Vagina (tissue), 2 donors: ENCODE measurements at places on chromosomes 7 and 10. TPM values are rescaled to one million over a fixed set of nuclear protein-coding genes. Genes with fewer than 3 reads are reported as not detected.
A peak's percentile ranks its signal among the peaks of the same experiment; 100 is the strongest.

- no peaks in the 10 kb centered on the region for H3K36me3 ChIP-seq
- no peak overlapping the region for H3K27ac ChIP-seq
- DNase-seq = no peak
- no peak overlapping the region for H3K4me3 ChIP-seq
Observed at GRCh38 chr10:131944412-131944811, 37.3 kb downstream of the BNIP3 start.

Gene PKD2L1
- total RNA-seq = not detected

DNA sequence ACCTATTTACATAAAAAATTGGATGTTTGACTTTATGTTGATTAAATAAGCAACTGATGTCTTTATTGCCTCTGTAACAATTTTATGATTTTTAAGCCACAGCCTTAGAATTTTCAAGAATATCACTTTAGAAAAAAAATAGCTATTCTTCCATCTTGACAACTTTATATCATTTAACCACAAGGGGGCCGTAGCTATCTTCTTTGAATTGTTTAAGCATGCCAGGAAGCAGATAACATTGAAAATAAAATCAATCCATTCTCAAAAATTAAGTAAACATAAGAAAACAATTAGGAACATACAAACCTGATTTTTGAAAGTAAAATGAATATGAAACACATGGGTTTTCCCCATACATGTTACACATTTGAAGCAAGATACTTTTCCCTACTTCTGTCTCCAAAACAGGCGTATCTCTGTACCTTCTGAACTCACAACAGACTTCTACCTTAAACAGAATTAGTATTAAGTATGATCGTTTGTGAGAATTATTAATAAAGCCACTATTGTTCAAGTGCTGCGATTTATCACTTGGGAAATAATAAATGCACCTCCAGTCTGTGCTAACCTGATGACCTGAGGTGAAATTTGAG, 209.0 kb downstream of the CACNA2D1 start:
- no peak for DNase-seq
- no peak overlapping the region for H3K27ac ChIP-seq
- H3K36me3 ChIP-seq = no peaks in the 10 kb centered on the region
- no peaks in the 10 kb centered on the region for H3K4me1 ChIP-seq
- H3K4me3 ChIP-seq = no peak overlapping the region

DNA sequence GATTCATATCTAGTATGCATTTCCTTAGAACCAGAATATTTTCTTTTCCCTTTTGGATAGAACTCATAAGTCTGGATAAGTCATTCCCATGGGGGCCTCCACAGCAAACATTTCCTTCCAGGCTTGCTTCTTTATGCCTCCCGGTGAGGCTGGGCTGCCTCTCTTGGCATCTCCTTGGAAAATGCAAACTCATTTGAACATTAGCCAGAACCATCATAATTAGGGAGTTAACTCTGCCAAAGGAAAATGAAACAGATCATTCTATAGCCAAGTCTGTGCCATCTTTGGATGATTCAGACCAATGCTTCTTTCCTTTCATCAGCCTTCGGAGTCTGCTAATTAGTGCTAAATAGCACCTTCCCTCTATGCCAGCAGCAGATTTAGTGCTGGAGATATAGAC, 81.1 kb downstream of the PLPP4 start:
- H3K4me1 ChIP-seq = no peaks in the 10 kb centered on the region
- no peak for DNase-seq
- H3K27me3 ChIP-seq = no peaks in the 10 kb centered on the region
- no peak overlapping the region for H3K4me3 ChIP-seq
- no peaks in the 10 kb centered on the region for H3K36me3 ChIP-seq
- H3K27ac ChIP-seq = no peak overlapping the region

- H3K27me3 ChIP-seq = no peaks in the 10 kb centered on the region
- no peak overlapping the region for H3K27ac ChIP-seq
- DNase-seq = no peak
- H3K4me1 ChIP-seq = no peaks in the 10 kb centered on the region
- H3K36me3 ChIP-seq = no peaks in the 10 kb centered on the region
- no peak overlapping the region for H3K4me3 ChIP-seq
Observed at GRCh38 chr7:110502888-110503465, 588.0 kb upstream of the LRRN3 start.

DNA sequence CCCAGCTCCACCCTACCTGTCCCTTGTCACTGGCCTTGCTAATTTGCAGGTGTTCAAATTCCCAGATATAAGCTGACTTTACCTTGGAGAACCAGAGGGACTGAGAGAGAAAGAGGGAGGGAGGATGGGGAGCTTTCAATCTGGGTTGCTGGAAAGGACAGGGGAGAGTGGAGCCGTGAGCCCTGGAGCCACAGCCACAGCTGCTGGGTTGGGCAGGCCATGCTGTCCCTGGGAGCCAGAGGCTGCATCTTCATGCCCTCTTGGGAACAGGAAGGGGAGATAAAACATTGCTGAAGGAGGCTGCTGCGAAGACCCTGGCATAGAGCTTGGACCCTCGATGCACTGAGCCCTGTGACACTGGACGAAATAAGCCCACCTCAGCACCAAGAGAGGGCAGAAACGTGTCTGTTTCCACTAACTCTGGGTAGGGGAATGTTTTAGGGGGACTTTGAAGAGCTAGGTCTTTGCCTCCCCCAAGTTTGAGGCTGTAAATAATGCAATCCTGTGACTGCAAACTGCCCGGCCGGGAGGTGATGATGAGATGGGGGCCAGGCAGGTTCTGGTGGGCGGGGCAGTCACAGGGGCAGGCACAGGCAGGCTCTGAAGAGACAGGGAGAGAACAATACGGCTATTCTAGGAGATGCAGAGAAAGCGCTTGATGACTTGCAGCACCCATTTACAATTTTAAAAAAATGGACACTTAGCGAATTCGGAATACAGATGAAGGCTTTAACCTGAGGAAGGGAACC, 5.8 kb upstream of the JAKMIP3 start:
- H3K27me3 ChIP-seq = no peaks in the 10 kb centered on the region
- H3K36me3 ChIP-seq = no peaks in the 10 kb centered on the region
- H3K4me3 ChIP-seq = no peak overlapping the region
- H3K4me1 ChIP-seq = peaks cover 3% of the 10 kb centered on the region
- DNase-seq = peak; percentile 84

DNA sequence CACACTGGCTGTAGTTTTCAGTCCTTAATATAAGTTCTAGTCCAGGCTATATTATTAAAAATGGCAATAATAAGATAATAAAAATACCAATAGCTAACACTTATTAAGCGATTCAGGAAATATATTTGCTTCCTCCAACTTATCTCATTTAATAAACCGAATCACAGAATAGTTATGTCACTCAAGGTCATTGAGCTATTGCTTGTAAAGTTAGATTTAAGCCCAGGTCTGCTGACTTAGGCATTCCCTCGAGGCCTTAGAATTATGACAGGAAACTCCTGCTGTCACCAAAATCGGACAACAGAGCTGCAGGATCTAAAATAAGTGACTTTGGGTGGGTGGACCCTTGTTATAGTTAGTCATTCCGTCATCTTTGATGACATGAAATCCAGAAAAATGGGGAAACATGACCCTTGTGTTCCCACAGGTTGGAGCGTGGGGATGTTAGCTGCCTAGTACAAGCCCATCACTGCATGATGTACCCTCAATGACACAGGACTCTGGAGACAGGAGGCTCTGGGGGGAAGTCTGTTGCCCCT, 181.3 kb upstream of the PHYHIPL start:
- H3K36me3 ChIP-seq = no peaks in the 10 kb centered on the region
- no peak overlapping the region for H3K4me3 ChIP-seq
- H3K4me1 ChIP-seq = peaks cover 14% of the 10 kb centered on the region

- H3K4me1 ChIP-seq = no peaks in the 10 kb centered on the region
- H3K4me3 ChIP-seq = no peak overlapping the region
- H3K36me3 ChIP-seq = no peaks in the 10 kb centered on the region
- H3K27me3 ChIP-seq = no peaks in the 10 kb centered on the region
- DNase-seq = no peak
Observed at GRCh38 chr7:43006008-43006407, 73.8 kb downstream of the MRPL32 start.

Gene SH2B2
- total RNA-seq = 8.8 TPM

Gene PDK4
- 399 TPM for total RNA-seq

Gene C10orf105
- total RNA-seq = 0.49 TPM

Gene TWNK
- 5.2 TPM for total RNA-seq

Gene ARHGAP22
- 3.2 TPM for total RNA-seq

- no peak for DNase-seq
- H3K4me3 ChIP-seq = no peak overlapping the region
- H3K4me1 ChIP-seq = no peaks in the 10 kb centered on the region
- no peak overlapping the region for H3K27ac ChIP-seq
Observed at GRCh38 chr10:22780474-22780885, 66.1 kb upstream of the PIP4K2A start.

GRCh38 chr10:133197786-133198185, 32.2 kb upstream of the UTF1 start:
- H3K27me3 ChIP-seq = no peaks in the 10 kb centered on the region
- H3K36me3 ChIP-seq = no peaks in the 10 kb centered on the region
- no peaks in the 10 kb centered on the region for H3K4me1 ChIP-seq
- H3K4me3 ChIP-seq = no peak overlapping the region
- DNase-seq = no peak
- no peak overlapping the region for H3K27ac ChIP-seq

DNA sequence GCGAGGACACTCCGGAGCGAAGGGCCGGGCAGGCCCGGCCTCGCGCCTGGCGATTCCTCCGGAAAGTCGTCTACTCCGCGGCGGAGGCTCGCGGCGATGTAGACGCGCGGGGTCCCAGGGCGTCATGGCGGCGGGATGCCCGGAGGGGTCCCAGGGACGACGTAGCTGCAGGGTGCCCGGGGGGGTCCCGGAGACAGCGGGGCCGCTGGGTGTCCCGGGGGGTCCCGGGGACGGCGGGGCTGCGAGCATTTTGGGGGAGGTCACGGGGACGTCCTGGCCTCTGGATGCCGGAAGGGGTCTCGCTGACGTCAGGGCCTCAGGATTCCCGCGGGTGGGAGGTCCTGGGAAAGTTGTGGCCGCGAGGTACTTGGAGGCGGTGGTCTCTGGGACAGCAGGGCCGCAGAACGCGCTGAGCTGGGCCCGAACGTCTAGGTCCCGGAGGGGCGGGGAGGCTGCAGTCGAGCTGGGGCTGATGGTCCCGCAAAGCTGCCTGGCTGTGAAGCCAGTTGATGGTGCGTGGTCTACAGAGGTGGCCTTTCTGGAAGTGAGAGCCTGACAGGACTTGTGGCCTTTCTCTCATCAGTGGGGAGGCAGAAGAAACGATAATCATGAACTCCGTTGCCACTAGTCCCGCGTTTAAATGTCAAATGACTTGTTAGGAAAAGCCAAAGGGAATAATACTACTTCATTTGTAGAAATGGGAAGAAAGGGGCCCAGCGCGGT, 637 bp downstream of the HSPA14 start:
- peaks cover 29% of the 10 kb centered on the region for H3K4me1 ChIP-seq
- peak overlapping the region; percentile 88 for H3K4me3 ChIP-seq
- no peak for DNase-seq
- H3K36me3 ChIP-seq = peaks cover 22% of the 10 kb centered on the region

GRCh38 chr10:18860631-18861240, 187.9 kb upstream of the MALRD1 start:
- H3K27me3 ChIP-seq = no peaks in the 10 kb centered on the region
- no peaks in the 10 kb centered on the region for H3K36me3 ChIP-seq
- DNase-seq = no peak
- H3K4me1 ChIP-seq = no peaks in the 10 kb centered on the region

Gene EPO
- total RNA-seq = not detected

Gene TMUB1
- total RNA-seq = 40.3 TPM

Gene OR13A1
- total RNA-seq = not detected

- no peak overlapping the region for H3K4me3 ChIP-seq
- no peak for DNase-seq
- no peaks in the 10 kb centered on the region for H3K27me3 ChIP-seq
- H3K4me1 ChIP-seq = no peaks in the 10 kb centered on the region
- H3K36me3 ChIP-seq = no peaks in the 10 kb centered on the region
Observed at GRCh38 chr7:72394016-72394415, 18.1 kb downstream of the CALN1 start.

- no peak overlapping the region for H3K27ac ChIP-seq
- no peaks in the 10 kb centered on the region for H3K27me3 ChIP-seq
- no peaks in the 10 kb centered on the region for H3K4me1 ChIP-seq
- peaks cover 16% of the 10 kb centered on the region for H3K36me3 ChIP-seq
- no peak for DNase-seq
Observed at GRCh38 chr10:11320809-11321520, 290.5 kb downstream of the USP6NL start.

GRCh38 chr7:35553519-35553918, 141.4 kb downstream of the HERPUD2 start:
- H3K4me3 ChIP-seq = no peak overlapping the region
- no peak for DNase-seq
- H3K27me3 ChIP-seq = no peaks in the 10 kb centered on the region
- H3K36me3 ChIP-seq = no peaks in the 10 kb centered on the region

Gene ASIC3
- total RNA-seq = 3.7 TPM

Gene EVX1
- total RNA-seq = 2.5 TPM

GRCh38 chr7:113875224-113875623, 43.6 kb downstream of the PPP1R3A start:
- no peaks in the 10 kb centered on the region for H3K4me1 ChIP-seq
- no peaks in the 10 kb centered on the region for H3K27me3 ChIP-seq
- H3K27ac ChIP-seq = no peak overlapping the region
- H3K36me3 ChIP-seq = no peaks in the 10 kb centered on the region
- no peak for DNase-seq

GRCh38 chr10:24904824-24905223, 47.6 kb downstream of the PRTFDC1 start:
- no peaks in the 10 kb centered on the region for H3K36me3 ChIP-seq
- DNase-seq = no peak
- H3K27ac ChIP-seq = no peak overlapping the region
- H3K4me1 ChIP-seq = peaks cover 28% of the 10 kb centered on the region
- H3K4me3 ChIP-seq = no peak overlapping the region

DNA sequence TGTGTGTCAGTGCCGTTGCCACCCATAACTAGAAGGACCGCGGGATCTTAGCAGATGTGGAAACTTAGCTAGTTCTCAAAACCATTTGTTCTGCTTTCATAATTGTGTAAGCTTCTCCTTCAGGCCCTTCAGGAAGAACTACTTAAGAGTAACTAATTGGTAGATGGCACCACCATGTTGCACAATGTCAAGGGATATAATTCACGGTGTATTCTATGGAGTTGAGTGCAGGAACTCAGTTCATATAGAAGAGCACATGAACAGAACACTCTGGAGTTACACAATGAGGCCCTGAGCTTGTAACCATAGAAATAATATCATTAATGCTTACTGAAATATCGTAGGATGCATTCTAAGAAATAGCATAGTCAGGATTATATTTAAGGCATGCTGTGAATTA, 126.5 kb upstream of the GAD2 start:
- H3K4me1 ChIP-seq = no peaks in the 10 kb centered on the region
- no peaks in the 10 kb centered on the region for H3K36me3 ChIP-seq
- H3K27ac ChIP-seq = no peak overlapping the region
- DNase-seq = no peak
- no peaks in the 10 kb centered on the region for H3K27me3 ChIP-seq

Gene SUN3
- total RNA-seq = not detected
